Mesenteric fat pad (tissue), 1 donor: ENCODE measurements at places on chromosomes 5 and 9.
A peak's percentile ranks its signal among the peaks of the same experiment; 100 is the strongest.

- DNase-seq, result peak; percentile 51
Measured at GRCh38 chr9:113488071-113488470, 24.5 kb downstream of the RGS3 start.

- DNase-seq, result no peak
Measured at GRCh38 chr9:89701221-89701798, 96.5 kb downstream of the GADD45G start.

GRCh38 chr9:122206118-122207046 lies 22.4 kb downstream of the LHX6 start:
- no peak for DNase-seq

DNA sequence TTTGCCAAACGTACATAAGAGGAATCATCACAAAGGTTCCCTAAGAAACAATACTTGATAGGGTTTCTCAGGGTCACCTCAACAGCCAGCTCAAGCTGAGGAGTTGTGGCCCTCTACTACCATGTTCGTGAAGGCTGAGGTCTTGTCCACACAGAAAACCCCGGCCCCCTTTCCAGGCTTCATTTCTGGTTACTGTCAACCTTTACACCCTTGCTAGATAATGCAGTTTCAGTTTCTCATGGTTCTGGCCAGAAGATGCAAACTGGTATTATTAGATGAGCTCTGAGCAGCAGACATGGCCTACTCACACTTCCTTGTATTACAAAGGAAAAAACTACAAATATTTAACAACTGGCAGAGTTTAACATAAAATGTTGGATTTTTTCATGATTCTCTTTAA lies 22.8 kb upstream of the KCNN2 start:
- no peak for DNase-seq

DNA sequence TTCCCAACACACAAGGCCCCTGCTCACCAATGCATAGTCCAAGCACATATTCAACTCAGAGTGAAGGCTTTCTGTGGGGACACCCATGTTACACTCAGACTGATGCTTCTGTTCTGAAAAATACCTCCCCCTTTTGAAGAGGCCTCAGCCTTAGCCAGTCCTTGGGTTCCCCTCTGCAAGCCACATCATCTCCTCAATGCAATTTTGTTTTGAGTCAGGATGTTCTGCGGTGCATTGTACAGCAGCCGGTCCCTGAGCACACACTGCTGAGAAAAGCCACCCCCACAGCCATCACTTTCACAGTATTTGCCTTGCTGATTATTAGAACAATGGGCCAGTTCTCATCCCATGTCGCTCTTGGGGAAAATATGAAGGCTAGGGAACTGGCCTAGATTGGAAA lies 241.2 kb downstream of the FAM114A2 start:
- DNase-seq, result no peak

DNA sequence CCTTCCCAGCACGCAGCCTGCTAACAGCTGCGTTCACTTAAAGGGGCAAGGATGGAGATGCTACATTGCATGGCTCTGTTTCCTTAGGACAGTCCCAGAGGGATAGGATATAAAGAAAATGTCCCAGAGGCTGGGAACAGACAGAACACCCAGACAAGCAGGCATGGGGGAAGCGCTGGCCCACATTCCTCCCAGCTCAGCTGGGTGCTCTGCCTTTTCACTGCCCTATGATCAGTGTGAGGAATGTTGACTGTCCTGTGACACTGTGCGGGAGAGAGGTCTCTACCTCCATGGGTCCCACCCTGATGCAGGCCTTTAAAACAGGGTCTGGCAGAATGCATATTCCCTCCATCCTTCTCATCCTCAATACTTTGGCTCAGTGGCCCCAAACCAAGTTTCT lies 459.4 kb upstream of the DMAC1 start:
- no peak for DNase-seq

- DNase-seq, result no peak
Measured at GRCh38 chr5:53092242-53092641, 17.3 kb downstream of the MOCS2 start.

GRCh38 chr5:168807287-168807686 lies 228.1 kb upstream of the PANK3 start:
- DNase-seq, result no peak

GRCh38 chr5:173808079-173808808 lies 79.9 kb upstream of the CPEB4 start:
- no peak for DNase-seq

DNA sequence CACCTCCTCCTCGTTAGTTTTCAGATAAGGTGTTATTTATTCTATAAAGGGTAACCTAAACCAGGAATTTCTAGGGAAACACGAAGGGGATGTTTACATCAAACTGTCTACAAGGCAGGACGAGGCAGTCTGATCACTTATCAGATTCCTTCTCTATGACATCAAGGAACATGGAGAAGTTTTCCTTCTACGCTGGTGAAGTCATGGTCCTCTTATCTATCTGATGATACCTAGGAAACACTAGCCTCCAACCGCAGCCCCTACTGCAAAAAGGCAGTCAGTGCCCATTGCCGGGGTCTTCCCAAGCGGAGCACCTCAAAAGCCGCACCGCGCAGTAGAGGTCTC lies 1.5 kb downstream of the MPDZ start:
- peak; percentile 90 for DNase-seq

DNA sequence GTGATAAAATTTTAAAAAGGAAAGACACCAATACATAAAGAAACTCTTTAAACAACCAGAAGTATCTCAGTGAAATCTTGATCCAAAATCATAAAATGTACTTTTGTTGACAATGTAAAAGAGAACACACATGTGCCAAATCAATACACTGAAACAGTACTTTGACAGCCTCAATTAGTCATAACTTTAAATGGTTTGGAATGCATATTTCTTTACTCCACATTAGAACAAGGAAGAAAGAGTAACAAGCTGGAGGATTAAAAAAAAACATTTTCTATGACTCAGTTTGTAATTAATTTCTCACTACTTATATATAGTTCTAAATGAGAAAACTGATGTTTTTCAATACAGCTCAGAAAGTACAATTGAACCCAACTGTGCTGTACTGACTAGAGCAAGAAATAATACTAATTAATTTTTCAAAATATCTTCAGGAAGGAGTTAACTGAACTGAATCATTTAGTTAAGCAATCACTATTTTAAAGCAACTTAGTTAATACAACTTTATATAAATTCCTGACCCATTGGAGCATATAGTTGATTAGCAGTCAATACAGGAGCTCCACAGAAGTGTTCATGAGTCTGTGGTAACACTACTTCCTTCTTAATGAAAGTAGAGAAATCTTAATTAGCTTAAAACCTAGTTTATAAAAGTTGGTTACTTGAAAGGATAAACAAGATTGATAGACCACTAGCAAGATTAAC lies 101.0 kb downstream of the NR3C1 start:
- no peak for DNase-seq

DNA sequence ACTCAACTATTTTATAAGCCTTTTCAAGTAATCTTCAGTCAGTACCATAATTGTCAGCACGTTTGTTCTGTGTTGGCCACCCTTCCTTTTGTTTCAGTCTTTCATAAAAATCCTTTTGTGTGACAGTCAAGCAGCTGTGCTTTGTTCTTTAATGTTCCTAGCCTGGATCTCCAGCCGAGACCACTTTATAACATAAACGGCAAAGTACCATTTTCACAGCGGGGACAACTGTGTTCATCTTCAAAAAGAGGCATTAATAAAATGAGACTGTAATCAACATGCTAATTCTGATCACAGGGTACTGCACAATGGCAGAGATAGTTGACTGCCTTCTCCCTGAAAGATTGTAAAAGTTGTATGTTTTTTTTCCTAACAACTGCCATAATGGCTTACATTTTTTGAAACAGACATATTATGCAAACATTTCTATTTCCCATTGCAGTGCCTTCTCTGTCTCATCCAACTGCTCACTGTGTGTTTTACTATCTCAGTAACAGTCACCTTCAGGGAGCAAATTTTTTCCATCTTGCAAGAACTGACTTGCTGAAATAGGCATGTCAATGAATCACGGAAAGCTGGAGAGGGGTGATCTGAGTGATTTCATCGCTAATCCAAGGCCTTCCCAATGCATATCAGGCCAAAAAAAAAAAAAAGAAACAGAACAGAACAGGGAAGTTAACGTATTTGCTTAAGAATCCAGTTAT lies 828.5 kb upstream of the DMAC1 start:
- DNase-seq, result no peak

GRCh38 chr9:127815512-127816361 lies 13.1 kb downstream of the FPGS start:
- no peak for DNase-seq
